Trophoblast cell (in vitro differentiated cells and primary cell): ENCODE measurements at places on chromosomes 11 and 22.
A peak's percentile ranks its signal among the peaks of the same experiment; 100 is the strongest.

DNA sequence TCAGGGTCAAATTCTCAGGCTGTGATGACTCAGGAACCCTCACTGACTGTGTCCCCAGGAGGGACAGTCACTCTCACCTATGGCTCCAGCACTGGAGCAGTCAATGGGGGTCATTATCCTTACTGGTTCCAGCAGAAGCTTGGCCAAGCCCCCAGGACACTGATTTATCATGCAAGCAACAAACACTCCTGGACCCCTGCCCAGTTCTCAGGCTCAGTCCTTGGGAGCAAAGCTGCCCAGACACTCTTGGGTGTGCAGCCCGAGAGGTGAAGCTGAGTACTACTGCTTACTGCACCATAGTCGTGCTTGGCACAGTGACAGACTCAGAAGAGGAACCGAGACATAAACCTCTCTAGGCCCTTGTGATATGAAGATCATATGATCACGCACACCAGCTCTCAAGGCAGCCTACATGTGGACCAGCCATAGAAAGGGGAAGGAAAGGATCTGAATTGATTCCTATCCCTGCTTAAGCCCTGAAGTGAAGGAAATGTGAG, 58.2 kb downstream of the ZNF280B start:
- DNase-seq, result peak; percentile 14

DNA sequence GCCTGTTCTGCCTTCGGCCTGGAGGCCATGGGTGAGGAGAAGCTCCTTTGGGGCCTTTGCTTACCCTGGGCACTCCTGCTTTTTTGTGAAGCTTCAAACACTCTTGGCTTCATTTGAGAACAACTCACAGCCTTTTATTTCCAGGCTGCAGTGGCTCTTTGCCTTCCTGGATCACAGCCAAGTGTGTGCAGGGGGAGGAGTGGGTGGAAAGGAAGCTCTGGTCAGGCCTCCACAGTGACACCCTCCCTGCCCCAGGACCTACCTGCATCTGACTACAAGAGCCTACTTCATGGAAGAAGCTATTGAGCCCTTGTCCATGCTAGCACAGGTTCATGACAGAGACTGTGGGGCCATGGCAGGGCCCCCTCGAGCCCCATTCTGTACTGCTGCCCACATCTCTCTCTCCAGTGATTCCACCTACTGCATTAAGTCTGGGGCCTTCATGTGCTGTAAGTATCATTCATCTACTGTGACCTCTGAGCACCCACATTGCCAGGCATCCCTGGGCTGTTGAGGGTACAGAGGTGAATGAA, 52.3 kb downstream of the GAB4 start:
- DNase-seq, result no peak

GRCh38 chr22:22138915-22139314, 105.7 kb upstream of the VPREB1 start:
- no peak for DNase-seq

DNA sequence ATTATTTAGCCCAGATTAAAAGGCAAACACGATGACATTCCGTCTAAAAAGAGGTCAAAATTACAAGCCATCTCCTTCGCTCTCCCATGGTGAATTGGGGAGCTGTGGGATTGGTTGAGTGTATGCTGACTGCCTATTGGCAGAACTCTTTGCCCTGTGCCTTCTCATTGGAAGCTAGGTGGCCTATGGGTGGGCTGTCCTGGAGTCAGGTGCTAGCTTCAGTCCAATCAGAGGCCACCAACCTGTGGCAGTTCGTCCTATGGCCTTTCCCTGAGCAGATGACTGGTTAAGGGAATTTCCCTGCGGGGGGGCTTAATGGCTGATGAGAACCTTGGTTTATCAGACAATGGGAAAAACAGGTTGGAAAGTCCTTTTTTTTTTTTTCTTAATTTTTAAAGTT, 3.2 kb upstream of the MTMR3 start:
- DNase-seq, result no peak

GRCh38 chr11:75264356-75264755, 23.8 kb downstream of the TPBGL start:
- DNase-seq, result no peak

- DNase-seq, result peak; percentile 37
Measured at GRCh38 chr11:112453601-112454577, 193.2 kb upstream of the PLET1 start.

GRCh38 chr11:28728666-28729065, 620.5 kb downstream of the METTL15 start:
- DNase-seq, result no peak

DNA sequence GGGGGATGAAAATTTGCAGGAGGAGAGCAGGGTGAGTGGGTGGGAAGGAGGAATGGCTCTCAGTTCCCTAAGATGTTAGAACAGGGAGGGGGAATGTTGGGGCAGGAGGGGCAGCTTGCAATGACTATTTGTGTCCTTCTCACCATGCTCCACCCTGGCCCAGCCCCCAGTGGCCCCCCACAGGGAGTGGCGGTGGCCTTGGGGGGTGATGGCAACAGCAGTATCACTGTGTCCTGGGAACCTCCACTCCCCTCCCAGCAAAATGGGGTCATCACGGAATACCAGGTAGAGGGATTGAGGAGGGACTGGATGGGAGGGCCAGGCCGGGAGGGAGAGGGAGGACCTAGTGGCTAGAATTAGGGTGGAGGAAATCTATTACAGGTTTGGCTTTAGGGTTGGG, 10.2 kb downstream of the ROBO3 start:
- no peak for DNase-seq

GRCh38 chr11:69537855-69538640, 56.6 kb downstream of the LINC01488 start:
- no peak for DNase-seq

GRCh38 chr11:126082251-126083109, 19.8 kb upstream of the CDON start:
- no peak for DNase-seq
